ENCODE measurements at places on chromosomes 4 and X. TPM values are rescaled to one million over a fixed set of nuclear protein-coding genes. Genes with fewer than 3 reads are reported as not detected.

- DNase-seq, result no peak
These were observed 21.8 kb upstream of the CCNI start for GRCh38 chr4:77097611-77098010.

DNA sequence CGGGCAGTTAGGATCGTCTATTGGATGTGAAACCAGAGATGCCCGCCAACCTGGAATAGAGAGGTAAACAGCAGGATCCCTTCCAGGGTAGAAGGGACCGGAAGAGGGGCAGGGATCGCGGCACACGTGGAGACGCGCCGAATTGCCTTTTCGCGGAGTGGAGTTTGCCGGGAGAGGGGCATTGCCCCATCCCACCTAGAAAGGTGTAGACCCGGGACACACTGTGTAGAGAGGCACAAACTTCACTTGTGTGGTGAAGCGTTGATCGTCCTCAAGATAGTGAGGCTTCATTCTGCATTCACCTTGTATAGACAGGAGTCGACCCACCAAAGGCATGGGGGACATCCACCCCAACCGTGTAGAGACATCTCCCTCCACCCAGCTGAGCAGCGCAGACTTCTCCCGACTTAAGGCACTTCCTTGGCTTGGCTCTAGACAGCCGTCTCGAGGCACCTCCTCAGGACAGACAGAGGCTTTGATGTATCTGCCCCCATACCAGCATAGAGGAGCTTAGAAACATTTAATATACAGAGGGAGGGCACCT is 410 bp downstream of the GNL3L start:
- DNase-seq, result no peak

The HSFX4 gene
- not detected for total RNA-seq

DNA sequence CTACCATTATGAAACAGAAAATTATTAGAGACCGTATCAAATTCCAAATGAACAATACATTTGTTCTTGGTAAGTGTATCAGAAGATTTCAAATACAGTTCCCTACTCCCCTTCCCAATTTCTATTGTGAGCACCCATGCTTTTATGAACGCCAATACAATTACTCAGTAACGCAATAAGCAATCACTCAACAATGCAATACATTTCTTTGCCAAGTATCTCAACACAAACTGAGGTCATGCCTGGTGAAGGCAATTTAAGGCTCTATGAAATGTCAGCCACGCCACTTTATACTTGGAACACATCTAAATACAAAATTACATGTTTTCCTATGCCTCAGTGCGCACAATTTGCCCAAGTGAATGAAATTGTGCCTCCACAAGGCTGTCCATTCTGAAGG is 712 bp downstream of the PNPLA4 start:
- DNase-seq, result no peak

The RHOXF2 gene
- total RNA-seq, result not detected

GRCh38 chrX:19907794-19908193 is 20.4 kb upstream of the SH3KBP1 start:
- DNase-seq, result no peak

GRCh38 chrX:140572724-140573123 is 67.9 kb upstream of the SOX3 start:
- no peak for DNase-seq

DNA sequence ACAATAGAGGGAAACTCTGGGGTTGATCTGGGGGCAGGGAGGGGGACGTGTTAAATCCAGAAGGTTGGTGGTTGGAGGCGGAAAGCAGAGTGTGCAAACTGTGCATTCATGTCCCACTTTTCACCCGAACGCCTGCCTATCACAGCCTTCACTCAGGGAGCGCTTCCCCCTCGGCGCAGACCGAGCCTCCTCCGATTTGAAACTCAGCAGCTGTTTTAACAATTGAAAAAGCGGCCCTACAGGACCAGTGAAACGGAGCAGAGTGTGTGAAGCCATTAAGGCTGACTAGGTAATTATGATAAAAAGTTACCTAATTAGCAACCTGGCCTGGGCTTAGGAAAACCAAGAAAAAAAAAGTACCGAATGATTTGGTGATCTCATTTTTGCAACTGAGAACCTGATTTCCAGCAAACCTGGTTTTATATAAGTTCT is 685 bp upstream of the NDNF start:
- DNase-seq, result no peak

DNA sequence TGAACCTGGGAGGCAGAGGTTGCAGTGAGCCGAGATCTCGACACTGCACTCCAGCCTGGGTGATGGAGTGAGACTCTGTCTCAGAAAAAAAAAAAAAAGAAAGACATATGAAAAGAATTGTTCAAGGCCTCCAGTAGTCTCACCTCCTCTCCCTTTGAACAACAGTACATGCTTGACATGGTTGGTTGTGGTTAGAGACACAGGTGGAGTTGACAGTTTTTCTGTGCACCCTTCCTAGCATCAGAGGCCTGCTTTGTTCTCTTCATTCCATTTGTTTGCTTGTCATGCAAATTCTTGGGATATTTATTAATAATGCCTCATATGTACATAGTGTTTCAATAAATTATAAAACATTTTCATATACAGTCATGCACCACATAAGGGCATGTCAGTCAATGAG is 18.3 kb upstream of the PDCL2 start:
- DNase-seq, result no peak

Measured in chondrocyte (in vitro differentiated cells).